GM23248 (cell line): ENCODE measurements at places on chromosomes 12 and 14. TPM values are rescaled to one million over a fixed set of nuclear protein-coding genes. Genes with fewer than 3 reads are reported as not detected.
A peak's percentile ranks its signal among the peaks of the same experiment; 100 is the strongest.

GRCh38 chr12:14845350-14845750, 2.0 kb upstream of the ART4 start:
- no peaks in the 10 kb centered on the region for H3K36me3 ChIP-seq
- H3K27me3 ChIP-seq: no peaks in the 10 kb centered on the region
- H3K27ac ChIP-seq: no peak overlapping the region
- H3K4me3 ChIP-seq: no peak overlapping the region
- peak; percentile 77 for DNase-seq

AQP6 gene
- total RNA-seq: not detected in 2 replicates

- H3K27ac ChIP-seq: no peak overlapping the region
- DNase-seq: no peak
Measured at GRCh38 chr14:93733631-93734030, 54.7 kb downstream of the PRIMA1 start.

DNA sequence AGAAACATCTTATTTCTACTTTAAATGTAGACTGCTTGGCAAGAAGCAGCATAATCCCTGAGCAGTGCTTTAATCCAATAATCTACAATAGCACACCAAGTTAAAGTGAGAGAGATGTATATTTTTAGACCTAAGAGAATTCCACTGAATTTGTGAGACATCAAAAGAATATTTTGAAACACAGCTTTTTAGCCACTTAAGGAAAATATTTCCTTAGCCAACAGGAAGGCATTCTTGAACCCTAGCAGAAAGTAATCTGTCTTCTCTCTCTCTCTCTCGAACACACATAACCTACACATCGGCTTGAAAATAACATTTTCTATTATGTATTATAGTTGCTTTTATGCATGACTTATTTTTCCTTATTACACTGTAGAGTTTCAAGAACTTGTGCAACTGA, 34.0 kb downstream of the KITLG start:
- H3K36me3 ChIP-seq: peaks cover 25% of the 10 kb centered on the region
- H3K4me3 ChIP-seq: peak overlapping the region; percentile 17
- H3K4me1 ChIP-seq: peaks cover 41% of the 10 kb centered on the region
- peak overlapping the region; percentile 45 for H3K27ac ChIP-seq

ZFHX2 gene
- under 0.01 TPM in 1 of 2 replicates, not detected in the other for total RNA-seq

- peaks cover 41% of the 10 kb centered on the region for H3K4me1 ChIP-seq
- no peaks in the 10 kb centered on the region for H3K27me3 ChIP-seq
- H3K36me3 ChIP-seq: no peaks in the 10 kb centered on the region
- no peak overlapping the region for H3K27ac ChIP-seq
Measured at GRCh38 chr14:75835737-75836136, 146.1 kb downstream of the TGFB3 start.

ESPL1 gene
- 5.6 and 8.5 TPM in 2 replicates for total RNA-seq

- DNase-seq: no peak
- H3K4me1 ChIP-seq: no peaks in the 10 kb centered on the region
- H3K4me3 ChIP-seq: no peak overlapping the region
- no peaks in the 10 kb centered on the region for H3K36me3 ChIP-seq
Measured at GRCh38 chr14:36653962-36654793, 7.5 kb upstream of the PAX9 start.

SLC25A21 gene
- not detected in 2 replicates for total RNA-seq

DNA sequence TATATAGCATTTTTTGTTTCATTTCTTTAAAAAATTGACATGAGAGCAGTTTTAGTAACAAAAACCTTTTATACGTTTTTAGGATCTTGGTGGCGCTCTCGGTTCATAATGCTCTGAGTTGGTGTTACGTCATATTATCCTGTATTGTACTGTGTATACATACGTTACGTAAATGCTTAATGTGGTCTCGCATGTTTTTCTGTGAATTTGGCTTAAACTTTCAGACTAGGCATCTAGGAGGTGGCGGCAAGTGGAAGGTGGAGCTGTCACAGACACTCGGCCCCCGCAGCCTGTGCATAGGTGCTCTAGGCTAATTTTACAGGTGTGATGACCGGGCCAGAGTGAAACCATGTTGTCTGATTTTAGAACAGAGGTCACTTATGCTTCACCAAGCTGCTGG, 60.0 kb downstream of the PPP2R5C start:
- no peak for DNase-seq
- H3K4me3 ChIP-seq: no peak overlapping the region
- peaks cover 25% of the 10 kb centered on the region for H3K4me1 ChIP-seq
- no peaks in the 10 kb centered on the region for H3K36me3 ChIP-seq
